Smooth muscle cell of the brain vasculature (primary cell): ENCODE measurements at places on chromosomes 3 and 15.
A peak's percentile ranks its signal among the peaks of the same experiment; 100 is the strongest.

GRCh38 chr15:33852570-33852969, 115.7 kb upstream of the CHRM5 start:
- no peak for DNase-seq

DNA sequence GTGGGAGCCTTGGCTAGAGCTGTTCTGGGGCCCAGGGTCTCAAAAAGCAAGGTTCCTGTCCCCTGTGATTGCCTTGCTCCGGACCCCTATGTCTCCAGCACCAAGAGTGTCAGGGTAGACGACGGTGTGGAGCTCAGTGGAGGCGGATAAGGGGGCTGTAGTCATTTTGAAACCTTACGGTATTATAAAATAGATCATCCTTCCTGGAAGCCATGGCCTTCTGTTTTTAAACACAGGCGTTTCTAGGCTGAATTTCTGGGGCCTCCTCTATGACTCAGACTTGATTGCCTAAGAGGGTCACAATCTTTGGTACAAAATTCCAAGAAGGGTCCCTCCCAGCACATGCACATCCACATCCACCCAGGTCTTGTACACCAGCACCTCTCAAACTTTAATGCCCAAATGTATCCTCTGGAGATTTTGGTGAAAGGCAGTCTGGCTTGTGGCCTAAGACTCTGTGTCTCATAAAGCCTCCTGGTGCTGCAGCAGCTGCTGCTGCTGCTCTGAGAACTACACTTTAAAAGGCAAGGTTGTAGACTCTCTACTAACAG, 70.5 kb upstream of the XCR1 start:
- DNase-seq = no peak

DNA sequence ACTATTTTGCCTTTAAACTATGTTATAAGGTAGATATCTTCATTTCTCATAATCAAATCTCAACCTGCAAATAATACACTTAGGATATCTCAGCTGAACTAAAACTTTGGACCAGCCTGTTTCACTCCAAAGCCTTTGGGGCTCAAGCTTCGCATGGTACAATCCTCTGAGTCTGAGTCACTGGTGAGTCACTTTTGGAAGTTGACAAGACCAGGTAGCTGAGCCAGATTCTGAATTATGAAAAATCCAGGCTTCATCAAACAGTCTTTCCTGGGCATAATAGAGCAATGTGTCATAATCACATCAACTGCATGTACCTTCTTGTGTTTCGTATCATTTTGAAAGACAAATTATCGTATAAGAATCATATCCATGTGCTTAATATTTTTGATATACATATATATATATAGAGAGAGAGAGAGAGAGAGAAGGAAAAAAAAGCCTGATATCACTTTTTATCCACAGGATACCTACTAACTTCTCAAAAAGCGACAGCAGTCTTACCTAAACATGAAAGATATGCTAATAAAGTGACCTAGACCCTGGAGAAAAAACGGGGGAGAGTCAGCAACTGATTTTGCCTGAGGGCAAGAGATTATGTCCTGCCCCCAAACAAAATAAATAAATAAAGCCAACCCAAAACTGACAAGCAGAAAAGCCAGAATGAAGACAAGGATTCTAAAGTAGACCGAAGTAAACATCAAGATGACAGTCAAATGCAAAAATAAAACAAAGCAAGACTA, 263.9 kb upstream of the TGFBR2 start:
- DNase-seq = peak; percentile 29

DNA sequence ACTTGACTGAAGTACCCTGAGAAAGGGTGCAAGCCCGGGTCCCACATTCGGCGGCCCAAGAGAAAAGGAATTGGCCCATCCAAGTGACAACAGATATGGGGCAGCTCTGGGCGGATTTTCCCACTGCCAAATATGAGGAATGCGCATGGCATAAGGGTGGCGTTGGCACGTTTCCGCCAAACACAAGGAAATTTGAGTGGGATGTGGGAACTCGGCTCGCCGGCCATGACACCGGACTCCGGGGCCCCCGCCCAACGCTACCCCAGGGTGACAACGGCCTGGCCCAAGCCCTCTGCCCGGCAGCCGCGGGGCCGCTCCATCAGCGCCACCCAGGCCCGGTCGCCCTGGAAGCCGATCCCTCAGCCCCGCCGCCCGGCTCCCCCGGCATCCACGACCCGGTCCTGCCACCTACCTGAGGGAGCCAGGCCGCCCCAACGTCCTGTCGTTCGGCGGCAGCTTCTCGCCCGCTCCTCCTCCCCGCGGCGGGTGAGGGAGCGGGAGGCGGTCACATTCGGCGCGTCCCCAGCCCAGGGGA, 449 bp downstream of the RAF1 start:
- DNase-seq = no peak

DNA sequence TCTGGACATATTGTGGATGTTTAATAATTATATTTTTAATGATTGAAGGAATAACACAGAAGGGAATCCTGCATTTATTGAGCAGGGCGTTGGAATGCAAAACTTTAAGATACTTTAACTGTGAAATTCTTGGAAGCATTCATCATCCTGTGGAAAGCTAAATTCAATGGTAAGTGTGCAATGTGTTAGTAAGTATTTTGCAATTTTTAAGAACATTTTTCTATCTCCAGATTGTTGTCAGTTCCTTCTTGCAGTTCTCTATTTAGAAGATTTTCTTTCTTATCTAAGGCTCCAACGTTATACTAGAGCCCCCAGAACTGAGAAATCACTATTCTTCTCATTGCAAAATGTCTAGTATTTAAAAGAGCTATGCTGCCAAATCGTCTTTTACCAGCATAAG, 132.2 kb upstream of the TSC22D2 start:
- DNase-seq = no peak

DNA sequence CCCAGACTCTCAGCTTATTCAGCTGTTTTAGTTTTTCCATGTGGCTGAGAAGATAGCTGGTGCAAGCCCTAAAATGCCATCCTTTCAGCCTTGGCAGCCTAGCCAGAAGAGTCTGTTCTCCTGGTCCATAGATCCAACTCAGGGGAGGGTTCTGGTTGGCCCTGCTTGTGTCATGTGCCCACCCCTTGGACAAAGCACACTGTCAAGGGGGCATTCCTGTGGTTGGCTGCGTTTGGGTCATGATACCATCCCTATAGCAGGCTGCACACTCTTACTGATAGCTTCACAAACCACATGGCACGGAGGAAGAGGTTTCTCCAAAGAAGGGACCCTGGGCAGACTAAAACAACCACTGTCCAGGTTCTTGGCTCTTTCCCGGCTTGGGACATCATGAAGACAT, 8.4 kb upstream of the FSTL1 start:
- DNase-seq = no peak

DNA sequence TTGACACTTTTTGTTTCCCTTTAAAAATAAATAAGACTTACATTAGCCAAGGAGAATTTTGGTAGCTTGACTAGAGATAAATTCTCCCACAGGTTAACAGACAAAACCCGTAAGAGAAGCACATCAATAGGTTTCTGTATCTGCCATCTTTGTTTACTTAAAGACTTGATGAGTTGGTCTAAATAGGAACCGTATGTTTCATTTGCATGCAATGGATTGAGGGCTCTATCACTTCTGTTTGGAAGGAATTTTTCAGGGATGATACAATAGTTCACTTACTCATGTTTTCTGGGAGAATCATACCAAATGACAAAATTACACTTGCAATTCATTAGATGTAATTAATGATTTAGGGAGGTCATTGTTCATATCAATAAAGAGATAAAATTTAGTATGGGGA, 631.5 kb upstream of the NR2F2 start:
- DNase-seq = no peak

GRCh38 chr3:131782751-131783150, 252.1 kb downstream of the CPNE4 start:
- DNase-seq = no peak

- DNase-seq = no peak
These were observed at the start of gene RAB6B for GRCh38 chr3:133895208-133896001. TSS of gene RAB6B (minus strand) at chr3:133895882. CDS start at chr3:133895466, 416 bp downstream.

- no peak for DNase-seq
These were observed 179.4 kb downstream of the CD47 start for GRCh38 chr3:107911337-107912000.
